Muscle of leg (tissue), 16 donors: ENCODE measurements at places on chromosomes 5 and 9. TPM values are rescaled to one million over a fixed set of nuclear protein-coding genes. Genes with fewer than 3 reads are reported as not detected.
A peak's percentile ranks its signal among the peaks of the same experiment; 100 is the strongest.

GRCh38 chr5:72834924-72835323 is 18.5 kb downstream of the TNPO1 start:
- no peak for DNase-seq

- no peak for DNase-seq
These were observed 35.3 kb downstream of the GAPVD1 start for GRCh38 chr9:125296843-125297372.

DNA sequence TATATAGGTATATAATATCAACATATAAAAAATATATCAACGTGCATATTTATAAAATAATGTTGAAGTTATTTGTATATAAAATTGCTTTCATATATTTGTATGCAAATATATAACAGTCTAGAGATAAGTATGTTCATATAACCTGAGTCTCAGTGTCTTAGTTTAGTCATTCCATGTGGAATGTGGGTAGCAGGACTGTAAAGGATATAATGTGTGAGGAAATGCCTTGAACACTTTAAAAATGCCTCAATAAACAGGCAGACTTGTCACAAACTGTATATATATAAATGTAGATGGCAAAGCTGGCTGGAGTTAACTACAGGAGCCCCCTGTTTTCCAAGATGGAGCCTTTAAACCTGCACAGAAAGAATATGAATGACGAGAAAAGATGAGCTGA is 48.4 kb downstream of the CCDC125 start:
- no peak for DNase-seq

Gene PCDHGA1
- 0.44 TPM for total RNA-seq

Gene CDH6
- total RNA-seq, result 8.0 TPM

- peak; percentile 82 for DNase-seq
These were observed 209.5 kb upstream of the S1PR3 start for GRCh38 chr9:88781628-88782391.

DNA sequence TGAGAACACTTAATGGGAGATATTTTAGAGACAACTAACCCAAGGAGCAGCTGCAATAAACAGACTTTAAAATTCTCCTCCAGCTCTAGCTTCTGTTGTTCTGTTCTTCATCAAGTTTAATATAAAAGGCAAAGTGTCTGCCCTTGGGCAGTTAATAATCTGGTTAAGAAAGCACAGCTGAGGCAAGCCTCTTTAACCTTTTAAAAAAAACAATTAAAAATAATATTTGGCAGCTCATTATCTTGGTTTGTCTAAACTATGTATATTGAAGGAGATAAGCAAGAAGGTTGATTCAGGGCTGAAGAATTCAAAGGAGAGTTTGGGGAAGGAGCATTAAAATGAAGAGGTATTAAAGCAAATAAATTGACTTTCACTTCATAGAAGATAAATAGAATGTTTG is 75.4 kb downstream of the TSSK1B start:
- DNase-seq, result no peak

GRCh38 chr5:123444016-123444415 is 20.8 kb upstream of the CEP120 start:
- DNase-seq, result no peak

DNA sequence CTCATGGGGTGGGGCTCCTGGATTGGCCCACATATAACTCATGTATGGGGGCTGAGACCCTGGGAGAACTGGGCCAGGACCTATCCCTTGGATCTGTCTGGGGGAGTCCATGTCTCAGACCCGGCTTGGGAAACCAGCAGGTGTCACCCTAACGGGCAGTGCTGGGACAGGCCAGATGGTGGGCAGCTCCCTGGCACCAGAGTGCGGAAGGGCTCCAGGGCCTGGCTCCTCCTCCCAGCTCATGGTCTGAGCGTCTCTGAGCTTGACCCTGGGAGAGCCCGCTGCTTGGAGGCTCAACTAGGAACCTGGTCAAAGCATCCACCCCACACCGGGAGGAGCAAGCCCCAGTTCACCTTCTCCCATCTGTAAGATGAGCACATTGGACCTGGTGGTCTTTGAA is 15.5 kb upstream of the NCS1 start:
- DNase-seq, result no peak

- no peak for DNase-seq
These were observed 211.6 kb downstream of the ATP10B start for GRCh38 chr5:160640406-160640805.

GRCh38 chr5:128053291-128053954 is 30.1 kb upstream of the SLC12A2 start:
- no peak for DNase-seq

GRCh38 chr9:83544002-83544698 is 5.9 kb upstream of the FRMD3 start:
- peak; percentile 55 for DNase-seq

DNA sequence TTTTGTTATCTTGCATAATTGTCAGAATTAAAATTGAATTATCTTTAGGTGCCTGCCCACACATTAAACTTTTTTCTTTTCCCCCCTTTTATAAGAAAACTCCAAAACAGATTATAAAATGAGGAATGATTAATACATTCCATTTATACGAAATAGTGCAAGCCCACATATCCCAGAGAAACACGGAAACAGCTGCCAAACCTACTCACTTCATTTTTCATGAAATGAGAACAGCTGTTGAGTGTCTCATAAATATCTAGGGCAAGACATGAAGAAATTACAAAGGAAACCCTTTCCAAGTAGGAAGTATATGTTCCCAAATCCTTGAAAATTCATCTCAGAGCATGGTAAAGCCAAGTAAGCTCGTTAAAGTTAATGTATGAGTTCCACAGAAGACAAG is 459.4 kb upstream of the NMUR2 start:
- DNase-seq, result peak; percentile 33

DNA sequence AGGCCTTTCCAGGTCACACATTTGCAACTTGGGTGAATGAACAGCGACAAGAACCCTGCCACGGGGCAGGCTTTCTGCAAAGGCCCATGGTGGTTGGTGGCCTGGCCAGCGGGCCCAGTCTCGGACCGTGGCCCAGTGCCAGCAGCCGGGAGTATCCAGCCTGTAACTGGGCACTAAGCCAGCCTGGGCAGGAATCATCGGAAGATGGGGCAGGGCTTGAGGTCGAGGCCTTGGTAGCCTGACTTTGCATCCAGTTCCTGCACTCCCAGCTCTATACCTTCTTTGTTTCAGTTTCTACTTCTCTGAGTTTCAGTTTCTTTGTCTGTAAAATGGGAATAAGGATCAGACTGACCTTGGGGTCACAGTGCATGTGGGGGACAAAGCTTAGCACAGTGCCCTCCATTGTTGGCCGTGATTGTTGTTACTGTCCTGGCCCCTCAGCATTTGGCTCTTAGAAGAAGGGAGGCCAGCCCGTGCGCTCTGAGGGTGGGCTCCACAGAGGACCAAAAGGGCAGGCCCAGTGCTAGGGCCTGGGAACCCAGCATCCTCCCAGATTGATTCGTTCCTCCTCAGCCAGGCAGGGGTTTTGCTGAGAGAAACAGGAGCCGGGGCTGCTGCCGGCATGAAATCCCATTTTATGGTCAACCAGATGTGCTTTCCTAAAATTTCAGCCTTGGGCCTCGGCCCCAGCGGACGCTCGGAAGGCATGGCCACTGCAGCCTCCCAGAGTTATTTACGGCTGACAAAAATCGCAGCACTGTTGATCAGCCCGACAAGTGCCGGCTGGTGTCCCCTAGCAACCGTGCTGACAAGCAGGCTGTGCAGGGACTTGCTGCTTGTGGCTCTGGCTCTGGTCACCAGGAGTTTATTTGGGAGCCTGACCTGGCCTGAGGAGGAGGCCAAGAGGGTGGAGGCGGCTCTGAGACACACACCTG is 43.6 kb downstream of the JADE2 start:
- peak; percentile 76 for DNase-seq

GRCh38 chr9:86344818-86345217 is 9.4 kb downstream of the TUT7 start:
- no peak for DNase-seq

DNA sequence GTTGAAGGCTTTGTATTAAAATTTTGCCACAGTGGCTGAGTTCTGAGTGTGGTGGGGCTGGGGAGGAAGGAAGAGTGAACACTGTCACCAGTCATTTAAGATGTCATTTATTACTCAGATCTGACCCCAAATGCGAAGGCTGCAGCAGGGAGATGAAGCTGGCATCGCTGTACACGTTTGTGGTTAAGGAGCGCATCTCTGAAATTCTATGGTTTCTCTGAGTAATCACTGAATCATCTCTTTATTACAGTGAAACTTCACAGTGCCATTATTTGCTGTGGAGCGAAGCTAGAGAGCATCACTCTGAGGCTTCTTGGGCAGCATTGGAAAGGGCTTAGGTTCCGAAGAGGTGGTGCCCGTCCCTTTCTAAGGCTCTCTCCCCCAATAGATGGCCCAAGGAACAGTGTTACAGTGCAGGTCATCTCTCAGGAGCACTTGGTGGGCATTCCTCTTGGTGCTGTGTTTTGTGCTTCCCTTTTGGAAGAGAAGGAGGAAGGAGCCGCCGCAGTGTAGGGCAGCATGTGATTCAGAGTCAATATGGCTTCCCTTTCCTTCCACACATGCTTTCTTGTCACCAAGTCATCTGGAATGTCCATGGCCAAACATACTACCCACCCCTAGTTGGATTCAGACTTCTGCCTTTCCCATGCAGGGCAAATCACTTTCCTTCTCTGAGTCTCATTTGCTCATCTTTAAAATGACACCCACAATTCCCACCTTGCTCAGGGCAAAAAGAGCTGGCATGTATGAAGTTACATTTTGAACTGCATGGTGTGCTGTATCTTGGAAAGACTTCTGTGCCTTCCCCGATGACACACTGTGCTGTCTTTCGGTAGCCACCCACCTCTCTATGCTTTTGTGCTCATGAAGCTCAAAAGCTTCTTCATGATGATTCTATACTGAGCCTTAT is 9.3 kb upstream of the TEX48 start:
- no peak for DNase-seq

Gene FABP6
- total RNA-seq, result 0.09 TPM

GRCh38 chr5:140548300-140548688 is 832 bp downstream of the EIF4EBP3 start:
- no peak for DNase-seq

DNA sequence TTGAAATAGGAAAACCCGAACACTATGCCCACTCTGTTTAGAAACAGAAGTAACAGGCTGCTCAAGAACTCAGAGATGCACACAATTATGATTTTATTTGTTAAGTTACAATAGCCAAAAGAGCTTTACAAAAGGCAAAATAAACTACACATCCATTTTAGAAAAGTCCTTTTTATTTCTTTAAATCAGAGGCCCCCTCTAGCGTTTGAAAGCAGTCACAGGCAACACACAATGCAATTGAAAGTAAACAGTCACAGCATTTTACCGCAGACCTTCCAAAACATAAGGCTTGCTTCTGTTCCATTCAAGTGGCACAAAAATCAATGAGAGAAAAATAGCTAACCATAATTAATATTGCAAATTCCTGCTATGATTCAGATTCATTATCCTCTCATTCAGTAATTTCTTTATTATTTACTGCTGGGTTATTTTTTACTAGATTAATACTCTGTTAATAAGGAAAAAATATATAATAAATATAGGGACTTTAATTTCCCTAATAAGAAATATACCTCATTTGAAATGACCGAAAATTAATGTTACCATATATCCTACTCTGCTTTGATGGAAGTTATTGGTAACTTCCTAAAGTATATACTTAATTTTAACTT is 78.3 kb downstream of the CEP120 start:
- DNase-seq, result peak; percentile 71

Gene PIK3R1
- 68.7 TPM for total RNA-seq

Gene FAM153A
- total RNA-seq, result 0.31 TPM

Gene PRSS3
- 0.09 TPM for total RNA-seq

GRCh38 chr5:132134384-132134783 is 60.8 kb downstream of the CSF2 start:
- no peak for DNase-seq

Gene SLC34A3
- total RNA-seq, result 0.04 TPM

DNA sequence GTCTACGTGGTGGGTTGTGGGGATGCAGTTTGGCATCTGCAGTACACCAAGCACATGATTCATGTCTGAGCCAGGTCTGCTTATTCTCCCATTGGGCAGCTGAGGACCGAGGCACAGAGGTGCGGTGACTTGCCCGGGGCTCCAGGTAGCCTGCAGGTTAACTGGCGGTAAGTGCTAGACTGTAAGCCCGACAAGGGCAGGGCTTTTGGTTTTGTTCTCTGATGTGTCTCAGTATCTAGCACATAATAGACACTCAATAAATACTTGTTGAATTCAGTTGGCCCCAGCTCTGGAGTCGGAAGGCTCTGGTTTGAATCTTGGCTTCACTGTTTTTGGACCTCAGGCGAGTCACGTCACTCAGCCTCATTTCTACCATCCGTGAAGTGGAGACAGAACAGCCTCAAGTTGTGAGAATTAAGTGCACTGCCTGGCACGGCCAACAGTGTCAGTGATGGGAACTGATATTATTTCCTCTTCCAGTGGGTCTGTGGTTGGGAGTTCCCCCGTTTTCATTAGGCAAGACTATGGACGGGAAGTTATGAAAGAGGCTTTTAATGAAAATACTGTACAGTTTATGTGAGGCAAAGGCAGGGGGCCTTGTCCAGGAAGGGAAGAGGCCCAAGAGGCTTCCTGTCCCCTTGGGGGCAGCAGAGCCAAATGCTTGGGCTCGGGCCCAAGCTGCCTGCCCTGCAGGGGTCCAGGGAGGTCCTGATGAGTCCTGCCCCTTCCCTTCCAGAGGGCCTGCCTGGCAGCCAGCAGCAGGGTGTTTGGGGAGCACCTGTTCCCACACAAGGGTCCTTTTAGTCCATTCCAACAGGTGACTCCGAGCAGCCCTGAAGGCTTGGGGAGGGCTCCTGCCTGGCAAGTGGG is 3.3 kb downstream of the PRELID1 start:
- DNase-seq, result peak; percentile 60

DNA sequence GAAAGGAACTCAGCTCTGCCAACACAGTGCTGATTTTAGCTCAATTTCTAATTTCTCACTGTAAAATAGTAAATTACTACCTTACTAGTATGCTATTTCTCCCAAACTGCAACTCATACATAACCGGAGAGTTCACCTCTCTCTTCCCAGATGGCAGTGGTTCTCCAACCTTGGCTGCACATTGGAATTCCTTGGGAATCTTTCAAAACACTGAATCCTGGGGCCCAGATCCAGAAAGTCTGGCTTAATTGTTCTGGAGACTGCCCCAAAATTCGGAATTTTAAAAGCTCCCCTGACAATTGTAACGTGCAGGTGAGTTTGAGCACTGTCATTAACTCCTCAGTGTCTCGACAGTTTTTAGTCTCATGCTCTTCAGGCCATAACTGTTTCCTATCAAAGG is 100.3 kb downstream of the SLC1A3 start:
- peak; percentile 54 for DNase-seq

Gene TYRP1
- not detected for total RNA-seq

Gene SLC6A18
- not detected for total RNA-seq

DNA sequence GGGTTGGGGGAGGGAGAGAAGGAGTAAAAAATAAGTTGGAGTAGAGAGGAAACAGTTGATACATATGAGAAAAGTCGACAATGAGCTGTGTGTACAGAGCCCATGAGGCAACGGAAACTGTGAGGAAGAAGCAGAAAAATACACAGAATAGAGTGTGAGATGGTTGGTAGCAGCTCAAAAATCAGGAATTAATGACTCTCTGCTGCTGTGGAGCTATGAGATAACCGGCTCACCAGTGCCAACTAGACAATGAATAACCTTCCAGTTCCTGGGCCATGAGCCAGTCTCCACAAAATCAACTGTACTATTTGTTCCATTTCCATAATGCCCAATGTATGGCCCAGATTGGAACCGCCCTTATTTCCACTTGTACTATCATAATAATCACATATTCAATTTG is 53.1 kb upstream of the NREP start:
- DNase-seq, result peak; percentile 36
